LHCN-M2 (cell line): ENCODE measurements at places on chromosomes 4 and X. TPM values are rescaled to one million over a fixed set of nuclear protein-coding genes. Genes with fewer than 3 reads are reported as not detected.

GRCh38 chr4:166518315-166518714, 645.3 kb downstream of the TLL1 start:
- no peak for DNase-seq

The ASB12 gene
- total RNA-seq, result not detected in 2 replicates

- no peak for DNase-seq
Observed at GRCh38 chrX:65745992-65746391, 78.5 kb downstream of the MSN start.

The EMCN gene
- total RNA-seq, result not detected in 2 replicates

The ASMT gene
- not detected in 2 replicates for total RNA-seq

The APLN gene
- total RNA-seq, result 6.7 and 7.3 TPM in 2 replicates

GRCh38 chr4:119020158-119020557, 115.5 kb upstream of the MYOZ2 start:
- no peak for DNase-seq

The DIPK2B gene
- not detected in 2 replicates for total RNA-seq

DNA sequence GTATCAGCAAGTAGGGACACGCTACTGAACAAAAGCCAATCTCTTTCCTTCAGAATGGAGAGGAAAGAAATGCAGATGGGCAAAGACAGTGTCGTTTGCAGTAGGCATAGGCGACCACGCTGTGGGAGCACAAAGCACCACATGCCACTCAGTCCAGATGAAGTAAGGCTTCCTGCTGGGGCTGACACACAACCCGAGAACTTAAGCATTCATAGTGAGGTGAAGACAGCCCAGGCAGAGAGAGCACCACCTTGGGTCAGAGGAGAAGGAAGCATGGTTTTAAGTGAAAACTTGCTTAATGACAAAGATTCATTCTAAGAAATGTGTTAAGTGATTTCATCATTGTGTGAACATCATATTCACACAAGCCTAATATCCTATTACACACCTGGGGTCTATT, 238.8 kb downstream of the MGST2 start:
- no peak for DNase-seq

DNA sequence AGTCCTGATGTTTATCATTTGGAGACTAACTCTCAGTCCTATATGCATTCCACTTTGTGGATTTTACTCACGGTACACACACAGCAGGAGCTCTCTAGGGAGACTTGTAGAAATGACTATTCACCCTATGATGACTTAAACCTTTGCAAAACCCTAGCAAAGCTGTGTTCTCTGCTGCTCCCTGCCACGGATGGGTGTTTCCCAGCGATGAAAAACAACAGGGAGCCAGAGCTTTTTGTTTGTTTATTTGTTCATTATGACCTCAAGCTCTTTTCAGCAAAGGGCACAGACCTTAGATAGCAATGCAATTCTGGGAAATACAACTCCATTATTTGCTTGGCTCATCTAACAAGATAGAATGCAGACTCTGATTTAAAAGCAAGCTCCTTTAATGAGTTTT, 156.6 kb downstream of the GRIA3 start:
- DNase-seq, result peak; percentile 31

DNA sequence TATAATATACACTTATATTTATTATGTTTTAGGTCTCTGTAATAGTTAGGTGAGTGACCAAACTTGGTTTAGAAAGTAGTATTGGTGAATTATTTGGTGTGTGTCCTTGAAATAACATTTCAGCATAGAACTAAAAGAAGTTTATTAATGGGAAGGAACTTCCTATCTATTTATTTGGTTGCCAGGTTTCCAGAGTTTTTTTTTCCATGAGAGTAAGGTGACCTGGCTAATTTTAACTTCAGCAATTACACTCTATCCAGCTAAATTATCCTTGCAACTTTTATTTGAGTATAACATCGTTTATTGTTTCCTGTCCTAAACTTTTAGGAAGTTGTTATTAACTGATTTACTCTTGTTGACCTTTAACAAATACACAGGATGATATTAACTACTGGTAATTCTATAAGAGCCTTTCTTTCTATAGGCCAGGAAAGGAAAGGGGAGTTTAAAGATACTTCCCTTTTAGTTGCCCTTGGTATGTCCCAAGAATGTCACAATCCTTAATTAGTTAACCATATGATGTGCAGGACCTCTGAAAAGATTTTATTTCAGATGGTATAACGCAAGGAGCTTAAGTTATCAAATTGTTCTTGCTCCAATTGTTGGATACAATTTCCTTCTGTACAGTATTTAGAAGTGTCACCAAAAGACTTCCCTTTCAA, 18.9 kb downstream of the PRDM8 start:
- DNase-seq, result no peak

DNA sequence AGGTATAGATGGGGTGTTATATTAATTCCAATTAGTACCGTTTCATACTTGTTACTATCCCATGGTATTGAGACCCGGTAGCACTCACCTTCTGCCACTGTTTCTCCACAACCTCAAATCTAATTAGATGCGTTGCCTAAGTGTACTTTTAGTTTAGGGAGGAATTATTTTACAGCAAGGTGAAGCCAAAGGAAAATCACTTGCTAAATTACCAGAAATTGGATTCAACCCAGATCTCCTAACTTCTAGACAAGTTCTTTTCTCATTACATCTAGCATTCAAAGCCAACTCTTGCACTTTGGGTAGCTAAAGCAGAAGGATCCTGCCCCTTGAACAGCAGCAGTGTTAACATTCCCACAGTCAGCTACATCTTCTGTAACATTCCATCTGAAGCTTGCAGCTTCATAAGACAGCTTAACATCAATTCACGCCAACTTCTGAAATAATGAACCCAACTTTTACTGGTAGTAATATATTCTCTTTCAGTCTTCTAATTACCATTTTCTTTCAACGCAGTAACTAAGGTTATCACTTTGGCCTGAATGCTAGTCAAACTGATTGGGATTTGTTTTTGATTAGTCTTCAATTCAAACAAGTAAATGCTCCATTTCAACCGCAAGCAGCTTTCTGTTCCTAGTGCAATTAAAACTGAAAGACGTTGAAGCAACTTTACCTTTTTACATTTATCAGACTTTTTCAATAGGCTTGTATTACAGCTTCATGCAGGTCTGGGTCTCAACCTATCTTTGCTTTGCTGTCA, 934 bp upstream of the SEC31A start:
- peak; percentile 9 for DNase-seq

DNA sequence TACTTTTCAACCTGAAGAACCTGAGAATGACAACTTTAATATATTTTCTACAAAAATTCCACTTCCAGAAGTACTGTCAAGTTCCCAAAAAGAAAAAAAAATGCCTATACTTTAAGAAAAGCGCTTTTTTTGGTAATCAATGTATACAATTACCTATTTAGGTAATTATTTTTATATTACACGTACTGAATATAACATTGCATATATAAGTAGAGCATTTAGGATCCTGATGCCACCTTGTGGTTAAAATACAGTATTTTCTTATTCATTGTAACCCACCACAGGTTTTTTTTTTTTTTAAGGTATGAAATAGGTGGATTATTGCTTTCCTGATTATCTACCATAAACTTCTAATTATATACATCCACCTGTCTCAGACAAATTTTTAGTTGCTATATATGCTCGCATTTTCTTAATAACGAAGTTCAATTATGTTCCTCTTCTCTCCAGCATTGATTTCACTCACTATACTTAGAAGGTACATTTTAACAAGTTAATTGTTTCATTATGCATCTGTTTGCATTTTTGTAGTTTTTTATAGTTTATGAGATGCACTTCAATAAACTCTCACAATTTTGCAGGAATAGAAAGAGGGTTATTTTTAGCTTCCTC, 5.2 kb downstream of the MAP9 start:
- peak; percentile 7 for DNase-seq

DNA sequence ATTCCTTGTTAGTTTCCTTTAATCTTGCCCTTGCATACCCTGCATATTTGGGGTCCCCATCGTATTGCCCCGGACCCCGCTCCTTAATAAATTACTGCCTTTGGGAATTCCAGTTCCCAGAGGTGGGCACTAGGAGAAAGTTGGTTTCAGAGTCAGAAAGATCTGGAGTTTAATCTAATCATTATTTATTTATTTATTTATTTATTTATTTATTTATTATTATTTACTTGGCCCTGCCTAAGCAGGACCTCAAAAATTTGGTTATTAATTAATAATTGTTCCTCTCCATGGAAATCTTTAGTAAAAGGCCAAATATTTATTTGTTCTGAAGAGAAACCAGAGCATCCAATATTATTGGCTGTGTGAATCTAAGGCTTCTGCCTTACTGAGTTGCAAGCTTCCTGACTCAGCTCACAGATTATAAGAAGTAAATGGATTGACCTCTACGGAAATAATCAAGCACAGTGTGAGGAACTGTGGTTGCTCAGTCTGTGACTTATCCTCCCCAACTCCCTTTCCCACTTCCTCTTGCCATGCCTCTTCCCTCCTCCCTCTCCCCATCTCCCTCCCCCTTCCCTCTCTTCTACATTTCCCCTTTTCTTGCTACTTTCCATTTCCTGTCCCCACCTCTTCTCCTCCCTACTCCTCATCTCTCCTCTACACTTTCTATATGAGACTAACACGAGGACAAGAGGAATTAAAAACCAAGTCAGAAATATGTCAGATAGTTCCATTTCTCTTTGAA, 61.5 kb upstream of the AP1S2 start:
- DNase-seq, result no peak

GRCh38 chr4:180330521-180330920, 1912.7 kb upstream of the TENM3 start:
- DNase-seq, result no peak

The OTC gene
- total RNA-seq, result not detected in 2 replicates

DNA sequence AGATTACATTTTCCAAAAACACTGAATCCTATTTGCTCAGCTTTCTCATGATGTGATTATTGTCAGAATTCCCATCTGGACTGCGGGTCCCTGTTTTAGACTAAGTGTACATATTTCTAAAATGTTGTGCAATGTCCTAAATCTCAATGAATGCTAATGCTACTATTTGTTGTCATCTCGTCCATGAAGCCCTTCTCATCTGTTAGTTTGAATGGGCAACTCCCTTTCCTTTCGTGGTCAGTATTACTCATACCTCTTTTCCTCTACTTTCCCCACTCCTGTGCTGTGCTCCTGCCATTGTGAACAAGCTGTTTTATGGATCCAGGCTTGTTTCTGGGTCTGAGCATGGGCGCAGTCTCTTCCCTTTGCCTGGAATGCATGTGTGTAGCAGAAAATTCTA, 91.0 kb downstream of the MID1 start:
- DNase-seq, result peak; percentile 58

The TCEAL6 gene
- not detected in 2 replicates for total RNA-seq
